Suppressor macrophage treated with lipopolysaccharide for 1 hour (primary cell): ENCODE measurements at places on chromosomes 7 and 10.

- DNase-seq, result no peak
These were observed 64.9 kb downstream of the PPP1R9A start for GRCh38 chr7:94972296-94972695.

DNA sequence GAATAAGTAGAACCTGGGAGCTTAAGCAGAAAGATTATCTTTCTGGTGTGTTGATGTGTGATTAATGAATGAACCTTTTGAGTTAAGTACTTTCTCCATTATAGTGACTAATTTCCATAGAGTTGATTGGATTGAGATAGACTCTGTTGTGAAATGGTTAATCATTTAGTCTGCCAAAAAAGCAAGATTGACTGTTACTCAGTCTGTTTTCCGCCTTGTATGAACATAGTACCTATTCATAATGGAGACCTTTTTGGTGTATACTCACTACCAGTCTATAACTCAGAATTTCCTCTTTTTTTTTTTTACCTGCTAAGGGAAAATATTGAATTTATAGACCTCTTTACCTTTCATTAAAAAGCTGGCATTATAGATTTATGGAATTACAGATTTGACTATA lies 14.4 kb upstream of the NPVF start:
- no peak for DNase-seq

DNA sequence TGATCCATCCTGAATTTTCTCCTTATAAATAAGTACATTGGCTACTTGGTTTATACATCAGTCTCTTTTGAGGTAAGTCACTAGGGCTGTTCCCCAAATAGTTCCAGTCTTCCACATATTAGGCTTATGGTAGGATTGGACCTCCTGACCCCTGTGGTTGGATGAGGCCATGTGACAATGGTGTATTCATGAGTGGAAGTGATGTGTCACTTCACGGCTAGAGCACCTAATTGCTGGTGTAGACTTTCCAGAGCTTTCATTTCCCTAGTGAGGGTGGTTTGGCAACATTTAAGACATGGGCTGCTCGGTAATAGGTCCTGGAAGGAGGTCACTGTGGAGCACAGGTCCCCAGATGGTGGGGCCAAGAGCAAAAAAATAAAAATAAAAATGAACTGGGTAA lies 141.2 kb upstream of the ABCB5 start:
- peak; percentile 79 for DNase-seq

- no peak for DNase-seq
These were observed 24.3 kb upstream of the ITGB8 start for GRCh38 chr7:20306180-20306946.

- DNase-seq, result no peak
These were observed 78.5 kb upstream of the LANCL2 start for GRCh38 chr7:55286666-55287065.

DNA sequence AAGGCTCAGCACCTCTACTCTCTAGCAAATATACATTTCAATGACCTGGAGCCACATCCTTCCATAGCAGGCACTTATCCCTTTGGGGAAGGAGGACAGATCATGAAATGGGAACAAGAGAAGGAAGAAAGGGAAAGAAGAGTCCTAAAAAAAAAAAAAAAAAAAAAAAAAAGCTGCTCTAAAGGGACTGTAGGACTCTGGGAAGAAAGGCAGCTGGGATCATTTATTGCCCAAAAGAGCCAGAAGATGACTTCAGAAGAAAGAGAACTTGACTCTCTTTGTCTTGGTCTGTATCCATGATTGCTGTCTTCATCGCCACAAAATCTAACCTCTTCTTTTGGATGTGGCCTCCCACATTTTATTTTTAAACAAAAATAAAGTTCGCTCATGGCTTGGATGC lies 203.6 kb upstream of the CELF2 start:
- no peak for DNase-seq

- no peak for DNase-seq
These were observed 63.3 kb upstream of the ELMO1 start for GRCh38 chr7:37511915-37512314.

DNA sequence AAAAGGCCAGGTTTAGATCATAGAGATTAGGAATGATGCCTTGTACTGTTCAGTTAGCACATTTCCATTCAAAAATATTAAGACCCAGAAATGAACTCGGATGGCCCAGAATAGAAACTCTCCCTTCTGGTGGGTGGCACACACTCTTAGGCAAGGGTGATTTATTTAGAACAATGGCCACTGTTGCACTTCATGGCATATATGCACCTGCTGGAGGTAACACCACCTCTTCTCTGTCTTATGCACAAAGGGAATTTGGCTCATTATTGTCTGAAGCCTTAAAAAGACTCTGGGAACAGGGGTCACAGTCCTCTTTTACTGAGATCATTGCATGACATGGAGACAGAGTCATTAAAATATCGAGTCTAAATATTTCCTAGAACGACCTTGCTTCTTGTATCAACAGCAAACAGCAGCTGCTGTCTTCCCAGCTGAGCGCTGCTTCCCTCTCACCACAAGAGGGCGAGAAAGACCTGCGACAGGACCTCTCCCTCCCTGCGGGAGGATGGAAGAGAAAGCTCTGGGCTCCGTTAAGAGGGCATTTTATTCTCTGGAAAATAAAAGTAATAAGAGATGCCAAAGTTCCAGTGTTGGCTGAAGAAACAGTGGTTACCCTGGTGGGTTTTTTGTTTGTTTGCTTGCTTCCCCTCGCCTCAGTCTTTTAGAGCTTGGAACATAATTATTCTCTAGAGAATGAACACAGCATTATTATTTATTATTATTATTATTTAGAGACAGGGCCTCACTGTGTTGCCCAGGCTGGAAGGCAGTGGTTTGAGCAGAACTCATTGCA lies 13.5 kb upstream of the BAMBI start:
- peak; percentile 84 for DNase-seq

DNA sequence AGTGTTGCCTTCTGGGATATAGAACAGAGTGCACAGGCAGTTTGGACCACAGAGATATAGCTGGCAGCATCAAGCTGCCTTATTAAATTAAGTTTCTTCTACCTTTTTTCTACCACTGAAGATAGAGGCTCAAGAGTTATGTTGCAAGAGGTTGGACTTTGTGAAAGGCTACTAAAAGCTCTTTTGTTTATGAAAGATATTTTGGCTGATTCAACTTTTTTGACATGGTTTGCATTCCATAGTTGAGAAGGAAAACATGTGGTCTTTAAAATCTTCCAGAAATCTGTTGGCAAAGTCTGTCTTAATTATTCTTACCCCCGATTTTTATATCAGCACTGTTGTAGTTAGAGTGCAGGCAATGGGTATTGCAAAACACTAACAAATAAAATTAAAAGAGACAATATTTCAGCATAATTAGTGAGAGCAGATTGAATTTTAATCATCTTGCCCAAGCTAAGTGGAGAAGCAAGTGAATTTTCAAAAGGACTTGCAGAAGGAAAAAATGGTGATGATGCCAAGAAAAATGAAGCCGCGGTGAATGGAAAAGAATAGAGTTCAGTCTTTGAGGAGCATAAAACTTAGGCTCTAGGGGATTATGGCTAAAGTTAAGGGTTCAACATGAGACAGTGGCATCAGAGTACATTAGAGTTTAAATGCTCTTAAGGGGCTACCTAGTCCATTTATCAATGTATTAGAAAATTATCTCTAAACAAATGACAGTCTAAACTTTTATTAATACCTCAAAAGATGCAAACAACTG lies 450.9 kb upstream of the CNTNAP2 start:
- no peak for DNase-seq

GRCh38 chr7:22361320-22361719 lies 4.4 kb upstream of the RAPGEF5 start:
- no peak for DNase-seq

GRCh38 chr7:115350764-115351163 lies 428.9 kb downstream of the MDFIC start:
- no peak for DNase-seq

DNA sequence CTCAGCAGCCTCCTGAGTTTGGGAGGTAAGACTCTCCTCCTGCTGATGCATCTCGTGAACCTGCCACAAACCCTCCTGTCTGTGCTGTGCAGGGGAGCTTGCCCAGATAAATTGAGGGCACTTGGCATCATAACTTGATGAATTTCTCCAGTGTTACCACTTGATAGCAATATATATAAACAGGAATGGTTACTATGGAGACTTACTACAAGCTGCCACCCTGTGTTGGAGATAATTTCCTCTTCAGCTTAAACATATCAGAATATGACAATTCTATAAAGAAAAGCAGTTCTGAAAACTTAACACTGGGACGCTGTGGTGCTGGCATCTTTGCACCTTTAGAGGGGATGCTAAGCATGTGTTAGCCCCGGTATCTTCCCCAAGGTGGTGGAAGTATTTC lies 14.9 kb downstream of the PFKFB3 start:
- DNase-seq, result no peak

- peak; percentile 49 for DNase-seq
These were observed 44.0 kb downstream of the LAMB1 start for GRCh38 chr7:107958764-107959526.

DNA sequence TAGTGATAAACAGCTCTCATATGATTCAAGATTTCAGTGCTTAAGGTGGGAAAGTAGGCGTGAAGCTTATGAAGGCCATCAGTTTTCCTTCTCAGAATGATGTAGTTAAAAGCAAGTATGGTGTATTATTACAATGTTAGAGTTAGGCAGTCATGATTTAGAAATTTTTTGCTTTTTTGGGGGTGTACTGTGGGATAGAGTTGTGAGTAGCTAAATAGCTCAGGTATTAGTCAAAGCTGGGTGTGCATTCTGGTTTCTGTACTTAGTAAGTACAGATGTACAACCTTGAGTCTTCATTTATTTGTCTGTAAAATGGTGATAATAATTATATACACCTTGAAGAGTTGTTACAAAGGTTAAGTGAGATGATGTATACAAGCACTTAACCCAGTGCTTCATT lies 52.2 kb downstream of the R3HCC1L start:
- DNase-seq, result no peak

GRCh38 chr10:82564353-82565196 lies 689.6 kb downstream of the NRG3 start:
- no peak for DNase-seq

DNA sequence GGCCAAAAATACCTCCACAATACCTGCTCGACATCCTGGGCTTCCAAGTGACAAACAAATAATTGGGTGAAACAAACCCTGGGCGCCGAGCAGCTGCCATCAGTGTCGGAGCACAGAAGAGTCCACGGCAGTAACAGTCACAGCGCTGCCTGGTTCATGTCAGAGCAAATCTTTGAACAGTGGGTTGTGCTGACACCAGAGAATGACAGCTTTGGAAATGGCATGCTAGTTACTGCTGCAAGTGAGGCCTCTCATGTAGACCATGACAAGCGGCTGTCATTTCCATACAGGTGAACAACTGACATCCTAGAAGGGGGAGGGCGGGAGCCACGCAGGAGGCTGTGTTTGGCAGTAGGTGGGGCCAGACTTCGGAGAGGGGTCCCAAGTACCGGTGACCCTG lies 420.5 kb upstream of the GALNT17 start:
- no peak for DNase-seq

DNA sequence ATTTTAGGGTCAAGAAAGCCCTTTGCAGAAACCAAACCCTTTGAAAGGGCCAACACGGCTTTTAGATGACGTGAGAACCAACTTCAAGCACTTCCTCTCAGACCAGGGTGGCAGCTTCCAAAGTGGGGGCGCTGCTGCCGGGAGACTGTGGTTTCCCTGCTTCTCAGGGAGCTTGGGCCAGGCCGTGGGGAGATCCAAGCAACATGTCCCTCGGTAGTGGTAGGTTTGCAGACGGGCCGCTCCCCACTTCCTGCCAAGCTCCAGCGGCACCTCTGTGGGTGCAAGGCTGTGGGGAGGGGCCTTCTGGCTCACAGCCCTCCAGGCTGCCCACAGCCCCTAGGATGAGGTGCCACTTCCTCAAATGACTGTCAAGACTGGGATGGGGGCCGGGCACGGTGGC lies 132.4 kb downstream of the FAM53B start:
- DNase-seq, result peak; percentile 64

GRCh38 chr7:106098889-106099288 lies 13.2 kb downstream of the SYPL1 start:
- DNase-seq, result no peak

- DNase-seq, result no peak
These were observed 227.7 kb downstream of the FANK1 start for GRCh38 chr10:126124046-126124445.

DNA sequence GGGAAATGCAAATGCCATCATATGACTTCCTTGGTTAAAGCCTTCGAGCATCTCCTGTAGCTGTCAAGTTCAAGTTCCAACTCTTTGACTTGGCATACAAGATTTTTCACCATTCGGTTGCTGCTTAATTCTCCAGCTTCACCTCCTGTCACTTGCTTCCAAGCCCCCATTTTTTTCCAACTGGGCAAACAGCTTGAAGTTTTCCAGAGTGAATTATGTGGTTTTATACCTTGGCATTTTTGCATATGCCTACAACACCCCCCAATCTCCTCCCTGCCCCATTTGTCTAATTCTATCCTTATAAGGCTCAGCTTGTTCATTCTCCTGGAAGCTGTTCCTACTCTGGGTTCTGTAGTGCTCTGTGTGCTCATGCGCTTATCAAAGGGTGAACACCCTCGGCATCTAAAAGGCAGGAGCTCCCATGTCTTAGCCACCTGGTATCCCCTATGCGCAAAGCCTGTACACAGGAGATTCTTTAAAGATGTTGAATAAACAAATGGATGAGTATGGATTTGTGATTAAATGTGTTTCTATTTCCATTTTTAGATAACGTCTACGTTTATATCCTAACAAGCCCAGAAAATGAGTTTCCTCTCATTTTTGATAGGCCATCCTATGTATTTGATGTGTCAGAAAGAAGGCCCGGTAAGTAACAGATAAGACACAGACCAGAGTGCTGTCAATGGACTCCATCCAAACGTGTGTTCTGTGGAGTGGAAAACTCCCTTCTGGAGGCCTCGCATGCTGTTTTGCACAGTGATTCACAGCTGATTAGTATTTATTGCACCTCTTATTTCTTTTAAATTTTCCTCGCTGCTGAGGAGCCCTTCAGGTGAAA lies 52.5 kb downstream of the CDHR3 start:
- no peak for DNase-seq

- DNase-seq, result no peak
These were observed 58.3 kb downstream of the PIP4K2A start for GRCh38 chr10:22656036-22656435.

GRCh38 chr7:47297120-47297519 lies 284.8 kb downstream of the TNS3 start:
- DNase-seq, result no peak

DNA sequence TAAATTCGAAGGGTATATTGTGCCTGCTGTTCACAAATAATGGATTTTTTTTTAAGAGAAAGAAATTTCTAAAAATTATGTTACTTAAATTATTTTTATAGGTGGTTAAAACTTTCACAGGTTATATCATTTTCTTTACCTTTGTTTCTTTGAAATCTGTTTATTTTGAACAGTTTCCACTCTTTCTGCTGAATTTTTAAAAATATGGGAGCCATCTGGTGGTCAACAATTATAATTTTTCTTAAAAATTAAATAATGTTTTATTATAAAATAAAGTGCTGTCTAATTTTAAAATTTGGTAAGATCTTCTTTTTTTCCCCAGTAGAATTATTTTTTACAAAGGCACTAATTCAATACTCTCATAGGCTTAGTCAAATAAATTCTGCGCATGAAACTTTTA lies 263.9 kb downstream of the ETV1 start:
- DNase-seq, result no peak
